T-cell (primary cell): ENCODE measurements at places on chromosomes 4 and X. TPM values are rescaled to one million over a fixed set of nuclear protein-coding genes. Genes with fewer than 3 reads are reported as not detected.

Gene LGI2
- not detected for total RNA-seq

DNA sequence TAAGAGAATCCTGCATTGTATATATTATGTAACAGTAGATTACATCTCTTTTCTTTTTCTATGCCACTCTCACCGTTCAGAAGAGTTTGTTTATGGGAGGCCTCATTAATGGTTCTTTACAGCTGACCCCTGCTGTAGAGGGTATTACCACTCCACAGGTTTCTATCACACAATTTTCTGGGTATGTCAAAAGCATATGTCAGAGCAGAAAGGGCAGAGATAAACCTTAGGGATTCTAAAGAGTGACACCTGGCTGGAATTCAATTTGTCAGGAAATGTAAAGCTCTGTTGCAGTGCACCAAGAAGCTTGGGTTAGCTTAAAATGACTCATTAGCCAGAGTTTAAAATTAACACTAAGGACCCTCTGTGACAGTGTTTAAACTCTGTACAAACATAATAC, 658.7 kb downstream of the PCDH18 start:
- no peak for DNase-seq

Gene DCAF12L2
- total RNA-seq = not detected

DNA sequence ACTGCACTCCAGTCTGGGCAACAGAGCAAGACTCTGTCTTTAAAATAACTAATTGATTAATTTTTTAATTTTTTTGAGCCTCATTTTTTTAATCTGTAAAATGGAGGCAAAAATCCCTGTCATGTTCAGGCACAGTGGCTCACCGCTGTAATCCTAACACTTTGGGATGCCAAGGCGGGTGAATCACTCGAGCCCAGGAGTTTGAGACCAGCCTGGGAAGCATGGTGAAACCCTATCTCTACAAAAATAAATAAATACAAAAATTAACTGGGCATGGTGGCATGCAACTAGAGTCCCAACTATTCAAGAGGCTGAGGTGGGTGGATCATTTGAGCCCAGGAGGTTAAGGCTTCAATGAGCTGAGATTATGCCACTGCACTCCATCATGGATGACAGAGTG, 15.4 kb downstream of the AMTN start:
- no peak for DNase-seq

GRCh38 chrX:34197946-34198345, 65.8 kb upstream of the FAM47A start:
- DNase-seq = no peak

DNA sequence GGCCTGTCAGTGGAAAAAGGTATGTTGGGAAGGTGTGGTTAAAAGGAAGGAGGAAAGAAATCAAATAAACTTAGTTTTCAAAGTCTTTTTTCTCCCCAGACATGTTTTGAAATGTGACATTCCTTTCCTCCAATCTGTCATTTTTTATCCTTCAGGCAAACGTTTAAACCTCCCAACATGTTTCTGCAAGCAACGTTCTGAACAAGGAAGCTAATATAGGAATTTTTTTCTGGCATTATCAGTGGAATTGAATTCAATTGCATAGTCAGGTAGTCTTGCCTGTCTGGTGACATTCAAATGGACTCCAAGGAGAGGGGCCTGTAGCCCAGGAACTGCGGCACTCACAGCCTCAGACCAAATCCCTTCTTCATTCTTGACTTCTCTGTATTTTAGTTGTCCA, 30.0 kb upstream of the RASSF6 start:
- DNase-seq = no peak

DNA sequence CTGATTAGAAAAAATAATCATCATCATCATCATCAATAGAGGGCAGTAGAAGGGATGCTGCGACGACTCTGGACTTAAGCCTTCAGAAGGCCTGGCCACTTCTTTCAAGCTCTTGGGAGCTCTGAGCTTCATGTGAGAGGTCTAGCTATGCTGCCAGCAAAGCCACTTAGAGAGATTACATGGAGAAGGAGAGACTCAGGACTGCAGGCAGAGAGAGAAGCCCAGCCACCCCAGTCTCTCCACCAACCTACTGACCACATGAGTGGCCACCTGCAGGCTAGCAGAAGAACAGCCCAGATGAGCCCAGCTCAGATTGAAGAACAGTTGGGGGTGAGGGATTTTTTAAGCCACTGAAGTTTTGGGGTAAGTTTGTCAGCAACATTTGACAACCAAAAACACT, 17.1 kb upstream of the TMEM150C start:
- DNase-seq = no peak

GRCh38 chrX:120740072-120740471, 110.2 kb upstream of the C1GALT1C1 start:
- no peak for DNase-seq

GRCh38 chr4:56215141-56215783, 172.0 kb downstream of the AASDH start:
- DNase-seq = no peak

DNA sequence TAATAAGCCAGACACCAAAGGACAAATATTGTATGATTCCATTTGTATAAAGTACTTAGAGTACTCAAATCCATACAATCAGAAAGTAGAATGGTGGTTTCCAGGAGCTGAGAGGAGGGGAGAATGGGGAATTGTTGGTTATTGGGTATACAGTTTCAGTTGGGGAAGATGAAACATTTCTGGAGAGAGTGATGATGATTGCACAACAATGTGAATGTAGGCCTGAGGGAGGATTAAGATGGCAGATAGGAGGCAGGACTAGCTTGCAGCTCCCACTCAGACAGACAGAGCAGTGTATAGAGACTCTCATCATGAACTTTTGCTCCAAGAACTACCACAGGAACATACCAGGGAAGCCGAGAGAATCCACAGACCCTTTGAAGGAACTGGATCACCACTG, 75.7 kb upstream of the PAK3 start:
- DNase-seq = no peak

DNA sequence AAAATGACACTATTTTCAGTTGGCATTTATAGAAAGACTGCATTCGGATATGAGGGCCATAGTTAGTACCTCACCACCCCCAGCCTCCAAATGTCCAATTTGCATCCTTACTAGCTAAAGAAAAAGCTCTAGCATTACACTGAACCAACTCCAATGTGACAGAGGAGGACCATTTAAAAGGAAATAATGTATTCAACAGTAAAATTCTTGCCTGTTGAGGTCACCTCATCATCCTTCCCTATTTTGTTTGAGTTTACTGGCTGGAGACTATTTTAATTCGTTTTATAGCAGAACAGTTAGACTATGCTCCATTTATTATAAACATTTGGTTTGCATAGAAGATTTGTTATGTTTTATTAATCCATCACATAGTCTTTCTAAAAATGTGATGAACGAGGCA, 88.2 kb upstream of the PPARGC1A start:
- no peak for DNase-seq

Gene COL4A5
- total RNA-seq = 0.40 TPM

GRCh38 chrX:77962068-77962902, 7.2 kb downstream of the PGAM4 start:
- peak; percentile 31 for DNase-seq

DNA sequence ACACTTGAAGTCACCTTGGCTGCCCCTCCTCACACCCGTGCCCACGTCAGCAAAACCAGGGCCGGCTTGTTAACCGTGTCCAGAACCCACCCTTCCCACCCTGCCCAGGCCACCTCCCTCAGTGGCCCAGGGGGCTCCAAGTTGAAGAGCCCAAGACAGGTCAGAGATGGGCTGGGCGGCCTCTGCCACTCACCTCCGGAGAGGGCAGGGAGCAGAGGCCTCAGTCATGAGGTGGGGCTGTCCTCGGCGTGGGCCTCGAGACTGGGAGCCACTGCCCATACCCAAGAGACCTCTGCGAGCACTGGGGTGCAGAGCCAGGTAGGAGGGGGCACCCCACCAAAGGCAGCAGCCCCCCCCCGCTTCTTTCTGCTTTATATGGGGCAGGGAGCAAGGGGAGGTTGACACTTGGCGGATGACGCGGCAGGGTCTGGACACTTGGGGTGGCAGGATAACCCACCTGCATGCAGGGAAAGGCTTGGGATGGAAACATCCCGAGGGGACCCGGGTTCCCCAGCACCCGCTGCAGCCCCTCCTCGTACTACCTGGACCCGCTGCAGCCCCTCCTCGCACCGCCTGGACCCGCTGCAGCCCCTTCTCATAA, 38.0 kb upstream of the SPON2 start:
- no peak for DNase-seq

DNA sequence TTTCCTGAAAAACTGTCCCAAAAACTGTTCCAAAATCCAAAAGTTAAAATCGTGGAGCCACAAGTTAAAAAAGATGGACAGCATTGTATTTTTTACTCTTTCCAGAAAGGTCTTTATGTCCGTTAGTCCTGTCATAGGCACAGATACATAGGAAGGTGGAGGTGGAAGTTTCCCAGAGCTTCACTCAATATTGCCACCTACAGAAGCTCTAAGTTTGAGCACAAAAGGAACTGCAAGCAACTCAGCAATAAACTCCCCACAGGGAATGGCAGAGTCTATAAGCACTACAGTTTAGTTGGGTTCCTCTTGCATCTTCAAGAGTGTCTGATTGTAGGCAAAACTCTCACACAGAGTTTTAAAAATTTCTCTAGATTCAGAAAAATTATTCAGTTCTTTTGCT, 22.0 kb upstream of the UGT2B4 start:
- DNase-seq = no peak

GRCh38 chr4:82776925-82777542, 21.6 kb downstream of the SCD5 start:
- DNase-seq = no peak

DNA sequence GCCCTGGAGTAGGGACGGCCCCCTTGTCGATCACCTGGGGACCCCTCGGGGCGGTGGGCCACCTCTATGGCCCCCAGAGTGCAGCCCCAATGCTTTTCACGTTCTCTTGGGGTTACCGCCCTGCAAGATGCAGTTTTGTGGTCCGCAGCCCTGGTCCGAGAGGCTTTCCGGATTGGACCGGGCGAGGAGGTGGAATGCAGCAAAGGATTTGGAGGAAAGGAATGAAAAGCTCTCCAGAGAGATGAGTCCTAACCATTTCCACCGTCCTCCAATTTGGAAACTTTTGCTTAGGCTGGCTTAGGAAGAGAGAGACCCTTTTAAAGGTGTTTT, 601 bp downstream of the SLC25A43 start:
- no peak for DNase-seq

GRCh38 chr4:73006286-73006990, 63.1 kb downstream of the COX18 start:
- no peak for DNase-seq
